ENCODE measurements at places on chromosomes 12 and 14. TPM values are rescaled to one million over a fixed set of nuclear protein-coding genes. Genes with fewer than 3 reads are reported as not detected.

The CHGA gene
- total RNA-seq, result 2.0 TPM

The DHH gene
- not detected for total RNA-seq

The TAS2R7 gene
- total RNA-seq, result not detected

The CCDC197 gene
- not detected for total RNA-seq

The PRKCH gene
- 5.6 TPM for total RNA-seq

The POTEG gene
- not detected for total RNA-seq

The ERBB3 gene
- total RNA-seq, result 2.4 TPM

The SYNDIG1L gene
- 0.03 TPM for total RNA-seq

The CD163 gene
- total RNA-seq, result 0.06 TPM

The CLEC1B gene
- not detected for total RNA-seq

The PPP2R5C gene
- total RNA-seq, result 62.2 TPM

The PTCSC3 gene
- not detected for total RNA-seq

The CAPZA3 gene
- total RNA-seq, result not detected

The TAS2R8 gene
- not detected for total RNA-seq

The TMEM233 gene
- total RNA-seq, result not detected

The NAV3 gene
- 9.6 TPM for total RNA-seq

The DLGAP5 gene
- total RNA-seq, result 30.7 TPM

The SAMD15 gene
- total RNA-seq, result 1.4 TPM

The KMT2D gene
- 35.2 TPM for total RNA-seq

The OTUB2 gene
- total RNA-seq, result 2.7 TPM

The NEUROD4 gene
- total RNA-seq, result not detected

The C12orf50 gene
- not detected for total RNA-seq

The KRT7 gene
- total RNA-seq, result 6,056 TPM

The COL2A1 gene
- 0.11 TPM for total RNA-seq

The TMPRSS12 gene
- not detected for total RNA-seq

The GALC gene
- 12.4 TPM for total RNA-seq
